MCF 10A (cell line): ENCODE measurements at places on chromosomes 4 and X.

GRCh38 chrX:108216405-108216804 is 124.8 kb downstream of the ATG4A start:
- H3K27ac ChIP-seq = no peak overlapping the region
- peak; percentile 6 for DNase-seq
- peaks cover 44% of the 10 kb centered on the region for H3K36me3 ChIP-seq
- H3K4me3 ChIP-seq = no peak overlapping the region
- H3K27me3 ChIP-seq = peaks cover 80% of the 10 kb centered on the region
- no peaks in the 10 kb centered on the region for H3K4me1 ChIP-seq

DNA sequence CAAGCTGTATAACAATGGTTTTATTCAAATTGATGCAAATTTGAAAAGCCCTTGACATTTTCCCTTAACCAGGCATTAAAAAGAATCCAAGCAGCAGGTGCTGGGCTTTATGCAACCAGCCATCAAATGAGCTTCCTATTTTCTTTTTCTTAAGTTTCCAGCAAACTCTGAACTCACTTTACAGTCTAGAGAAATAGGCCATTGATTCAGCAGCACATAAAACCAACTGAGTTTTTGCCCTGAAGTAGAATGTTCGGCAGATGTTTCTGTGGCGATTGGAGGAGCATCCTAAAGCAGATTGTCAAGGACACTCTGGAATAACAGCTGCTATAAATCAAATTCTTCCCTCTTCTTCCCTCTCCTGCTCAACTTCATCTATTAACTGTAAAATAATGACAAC is 582.8 kb upstream of the CPEB2 start:
- H3K27ac ChIP-seq = no peak overlapping the region
- no peak for DNase-seq
- no peak overlapping the region for H3K4me3 ChIP-seq
- no peaks in the 10 kb centered on the region for H3K36me3 ChIP-seq
- no peaks in the 10 kb centered on the region for H3K4me1 ChIP-seq

- no peak for DNase-seq
- no peak overlapping the region for H3K4me3 ChIP-seq
- H3K27ac ChIP-seq = no peak overlapping the region
- H3K4me1 ChIP-seq = no peaks in the 10 kb centered on the region
- no peaks in the 10 kb centered on the region for H3K36me3 ChIP-seq
- H3K27me3 ChIP-seq = no peaks in the 10 kb centered on the region
Measured at GRCh38 chr4:123638834-123639233, 242.2 kb downstream of the SPRY1 start.

GRCh38 chr4:12723849-12724447 is 760.2 kb downstream of the RAB28 start:
- no peaks in the 10 kb centered on the region for H3K27me3 ChIP-seq
- H3K4me1 ChIP-seq = peaks cover 12% of the 10 kb centered on the region
- peak overlapping the region; percentile 58 for H3K4me3 ChIP-seq
- no peaks in the 10 kb centered on the region for H3K36me3 ChIP-seq

DNA sequence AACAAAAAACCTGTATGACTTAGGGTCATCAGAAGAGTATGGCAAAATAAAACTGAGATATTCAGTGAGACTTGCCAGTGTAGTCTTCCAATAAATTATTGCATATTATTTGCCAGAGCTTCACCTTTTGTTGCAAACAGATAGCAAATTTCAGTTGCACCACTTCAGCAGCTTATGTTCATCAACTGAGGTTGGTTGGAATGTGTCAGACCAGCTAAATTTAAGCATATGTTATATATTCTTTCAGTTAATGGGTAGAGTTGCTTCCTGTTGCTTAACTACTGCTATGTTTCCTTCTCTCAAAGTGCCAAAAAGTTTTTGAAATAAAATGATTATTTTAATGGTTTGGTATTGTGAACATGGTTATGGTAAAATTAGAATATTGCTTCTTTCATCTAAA is 61.5 kb downstream of the GALNT7 start:
- H3K27ac ChIP-seq = no peak overlapping the region
- no peaks in the 10 kb centered on the region for H3K27me3 ChIP-seq
- H3K36me3 ChIP-seq = no peaks in the 10 kb centered on the region
- no peaks in the 10 kb centered on the region for H3K4me1 ChIP-seq
